ENCODE measurements at places on chromosomes 16 and 17.
A peak's percentile ranks its signal among the peaks of the same experiment; 100 is the strongest.

- no peak for DNase-seq
Observed at GRCh38 chr17:76585033-76585648, 519 bp downstream of the ST6GALNAC2 start.

DNA sequence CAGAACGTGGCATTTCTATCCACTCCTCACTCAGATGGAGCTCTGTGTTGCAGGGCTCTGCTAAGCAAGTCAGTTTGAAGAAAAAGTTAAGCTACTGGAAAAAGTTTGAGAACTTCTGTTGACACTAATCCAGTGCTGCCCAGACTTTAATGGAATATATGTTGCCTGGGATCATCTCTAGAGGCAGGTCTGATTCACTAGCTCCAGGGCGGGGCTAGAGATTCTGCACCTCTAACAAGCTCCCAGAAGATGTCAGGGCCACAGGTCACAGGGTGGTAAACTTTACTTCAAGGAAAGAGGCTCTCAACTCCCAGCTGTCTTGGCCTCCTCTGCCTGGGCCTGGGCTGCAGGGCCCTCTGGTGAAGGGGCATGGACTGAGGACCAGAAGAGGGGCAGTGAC lies 6.8 kb downstream of the TTYH2 start:
- DNase-seq, result no peak

DNA sequence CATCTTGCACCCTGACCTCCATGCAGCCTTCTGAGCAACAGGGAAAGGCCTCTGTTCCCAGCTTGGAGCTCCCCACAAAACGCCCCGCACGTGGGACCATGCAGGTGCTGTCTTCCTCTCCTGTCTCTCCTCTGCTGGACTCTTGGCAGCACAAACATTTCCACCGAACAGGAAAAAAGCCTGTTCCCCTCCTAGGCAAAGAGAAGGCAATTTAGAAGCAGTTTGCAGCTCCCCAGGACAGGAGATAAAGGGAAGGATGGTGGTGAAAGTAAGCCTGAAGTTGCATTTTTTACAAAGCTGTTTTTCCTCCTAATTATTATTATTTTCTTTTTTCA lies 7.7 kb upstream of the CIBAR2 start:
- no peak for DNase-seq

DNA sequence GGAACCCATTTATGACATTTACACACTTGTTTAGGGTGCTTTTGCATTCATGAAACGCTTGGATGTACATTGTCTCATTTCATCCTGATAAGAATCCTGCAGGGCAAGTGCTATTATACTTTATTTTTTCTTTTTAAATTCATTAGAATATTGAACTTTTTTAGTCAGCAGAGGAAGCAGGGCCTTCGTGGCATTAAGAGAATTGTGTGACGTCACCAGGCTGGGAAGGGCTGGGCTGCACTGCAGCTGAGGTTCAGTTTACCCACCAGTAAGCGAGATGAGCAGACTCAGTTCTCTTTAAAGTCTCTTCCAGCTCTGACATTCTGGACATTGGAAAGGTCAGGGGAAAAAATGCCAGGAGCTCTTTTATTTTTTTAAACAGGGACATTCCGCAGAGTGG lies 159.0 kb downstream of the MRM1 start:
- no peak for DNase-seq

DNA sequence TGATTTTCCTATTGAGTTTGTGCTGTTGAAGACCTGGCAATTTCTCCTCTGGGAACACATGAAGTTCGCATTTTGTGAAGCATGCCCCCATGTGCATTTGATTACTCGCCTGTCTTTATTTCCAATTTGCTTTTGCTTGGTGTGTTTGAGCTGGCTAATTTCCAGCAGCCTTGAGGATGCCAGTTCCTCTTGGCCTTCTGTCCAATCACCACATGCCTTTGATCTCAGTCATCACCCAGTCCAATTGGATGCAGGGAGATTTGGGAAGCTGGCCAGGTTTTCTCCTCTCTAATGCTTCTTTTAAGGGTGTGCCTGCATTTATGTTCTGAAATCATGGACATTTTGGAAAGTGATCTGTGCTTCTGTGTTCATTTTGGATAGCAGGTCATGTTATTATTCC lies 3.8 kb upstream of the TMEM100 start:
- DNase-seq, result peak; percentile 74

GRCh38 chr16:1337486-1337885 lies 4.0 kb downstream of the BAIAP3 start:
- DNase-seq, result no peak

GRCh38 chr16:3467921-3468320 lies 24.4 kb downstream of the NAA60 start:
- DNase-seq, result no peak

DNA sequence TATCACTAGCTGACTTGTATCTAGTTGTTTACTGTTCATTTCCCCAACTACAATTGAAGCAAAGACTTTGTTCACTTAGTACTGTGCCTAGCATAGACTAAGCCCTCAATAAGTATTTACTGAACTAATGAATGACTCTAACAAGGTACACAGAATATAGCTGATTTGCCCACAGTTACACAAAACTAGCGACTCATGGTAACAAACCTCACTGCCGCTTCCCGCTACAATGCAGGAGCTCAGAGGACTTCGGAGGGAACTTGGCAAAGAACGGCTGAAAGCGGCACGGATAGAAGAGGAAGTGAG lies 524 bp downstream of the EFTUD2 start:
- peak; percentile 46 for DNase-seq

- no peak for DNase-seq
Observed at GRCh38 chr16:23960081-23960885, 124.5 kb downstream of the PRKCB start.

GRCh38 chr16:10737068-10737625 lies 6.5 kb upstream of the NUBP1 start:
- DNase-seq, result peak; percentile 74

- DNase-seq, result no peak
Observed at GRCh38 chr16:22933173-22933572, 119.2 kb downstream of the HS3ST2 start.

DNA sequence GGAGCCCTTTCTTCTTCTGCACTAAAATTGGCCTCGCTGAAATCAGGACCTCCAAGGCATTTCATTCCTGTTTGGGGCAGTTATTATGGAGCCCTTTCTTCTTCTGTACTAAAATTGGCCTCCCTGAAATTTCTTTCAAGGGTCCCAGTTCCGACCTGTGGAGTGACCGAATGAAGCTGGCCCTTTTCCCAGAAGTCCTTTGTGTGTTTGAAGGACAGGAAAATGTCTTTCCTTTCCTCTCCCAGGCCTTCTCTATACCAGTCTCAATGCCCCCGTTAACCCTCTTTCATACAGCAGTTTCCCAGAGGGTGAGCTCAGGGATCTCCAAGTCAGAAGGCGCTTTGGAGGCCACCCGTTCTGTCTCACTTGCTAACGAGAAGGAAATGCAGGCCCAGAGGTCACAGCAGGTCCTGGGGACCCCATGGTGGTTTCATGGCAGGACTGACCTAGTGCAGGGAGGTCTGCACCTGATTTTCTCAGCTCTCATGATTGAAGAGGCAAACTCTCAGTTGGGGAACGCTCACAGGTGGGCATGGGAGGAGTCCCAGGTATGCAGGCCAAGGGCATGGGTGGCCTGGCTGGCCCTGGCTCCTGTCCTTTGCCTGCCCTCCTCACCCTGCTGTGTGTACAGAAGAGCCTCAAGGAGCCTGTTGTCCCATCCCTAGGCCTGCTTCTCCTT lies 37.1 kb upstream of the DOC2B start:
- DNase-seq, result no peak

- no peak for DNase-seq
Observed at GRCh38 chr16:53378138-53378537, 56.1 kb upstream of the RBL2 start.

DNA sequence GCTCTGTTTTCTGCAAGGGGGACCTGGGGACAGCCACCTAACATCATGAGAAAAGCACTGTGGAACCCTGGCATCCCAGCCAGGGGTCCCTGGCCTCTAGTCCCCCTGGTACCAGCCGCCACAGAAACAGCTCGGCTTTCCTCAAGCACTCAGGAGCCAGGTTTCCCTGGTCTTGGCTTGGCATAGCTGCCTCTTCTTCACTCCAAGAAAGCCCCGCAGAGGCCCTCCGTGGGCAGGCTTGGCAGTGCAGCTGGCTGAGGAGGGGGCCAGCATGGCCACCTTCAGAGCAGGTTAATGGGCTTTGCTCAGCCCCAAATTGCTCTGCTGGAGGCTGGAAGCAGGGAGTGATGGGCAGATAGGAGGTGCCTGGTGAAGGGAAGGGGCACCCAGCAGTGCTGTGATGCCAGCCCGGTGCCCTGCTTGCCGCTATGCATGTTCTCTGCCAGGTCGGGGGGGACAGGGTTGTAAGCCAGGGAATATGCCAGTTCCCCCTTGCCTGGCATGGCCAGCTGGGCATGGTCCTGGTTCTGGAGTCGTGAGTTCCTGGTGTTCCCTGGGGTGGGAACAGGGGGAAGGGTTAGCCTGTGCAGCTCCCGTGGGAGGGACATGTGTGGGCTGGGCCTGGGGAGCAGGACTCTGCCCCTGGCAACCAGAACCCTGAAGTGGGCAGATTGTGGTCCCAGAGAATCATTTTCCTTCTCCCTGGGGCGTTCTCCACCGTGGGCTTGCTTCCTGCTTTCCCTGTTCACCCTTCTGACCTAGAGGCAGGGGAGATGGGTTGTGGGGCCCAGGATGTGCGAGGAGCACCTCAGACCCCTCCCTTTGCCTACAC lies 3.2 kb downstream of the ANKRD13B start:
- no peak for DNase-seq

DNA sequence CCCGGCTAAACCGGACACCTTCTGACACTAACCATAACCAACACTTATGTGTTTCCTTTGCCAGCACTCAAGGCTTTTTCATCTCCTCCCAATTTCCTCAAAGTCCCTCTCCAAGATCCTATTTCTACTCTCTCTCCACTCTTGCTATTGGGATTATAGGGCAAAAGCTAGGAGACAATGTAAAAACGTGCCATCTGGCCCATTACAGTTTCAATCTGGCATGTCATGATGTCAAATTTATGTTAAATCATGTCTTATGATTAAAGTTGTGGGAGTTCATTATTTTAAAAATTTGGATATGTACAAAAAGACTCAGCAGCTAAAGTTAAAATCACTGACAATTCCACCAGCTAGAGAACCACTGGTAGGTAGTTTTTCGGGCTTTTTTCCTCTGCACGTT lies 77.3 kb downstream of the ZFHX3 start:
- no peak for DNase-seq

GRCh38 chr17:37016780-37017179 lies 68.0 kb downstream of the AATF start:
- no peak for DNase-seq

DNA sequence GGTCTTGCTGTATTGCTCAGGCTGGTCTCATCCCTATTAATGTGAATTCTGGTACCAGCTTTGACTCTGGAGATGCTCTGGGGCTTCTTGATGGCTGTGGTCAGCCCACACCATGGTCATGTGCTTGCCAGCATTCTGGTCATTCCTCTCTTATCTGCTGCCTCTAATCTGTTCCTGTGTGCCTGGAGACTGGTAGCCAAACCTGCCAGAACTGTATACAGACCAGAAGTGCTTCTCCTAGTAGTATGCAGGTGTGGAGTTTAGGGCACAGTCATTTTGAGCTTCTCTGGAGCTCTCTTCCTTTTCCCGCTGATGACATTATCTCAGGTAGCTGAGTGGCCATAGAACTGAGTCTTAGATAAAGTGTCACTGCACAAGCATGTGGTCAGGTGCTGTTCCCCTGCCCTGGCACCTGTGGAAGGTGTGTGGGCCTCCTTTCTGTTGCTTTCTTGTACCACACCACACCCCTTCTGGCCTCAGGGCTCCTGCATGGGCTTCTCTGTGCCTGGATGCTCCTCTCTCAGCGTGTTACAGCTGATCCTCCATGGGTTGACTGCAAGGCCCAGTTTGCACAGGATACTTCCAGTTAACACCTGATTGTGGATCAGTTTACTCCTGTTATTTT lies 162.7 kb downstream of the SPECC1 start:
- DNase-seq, result no peak

DNA sequence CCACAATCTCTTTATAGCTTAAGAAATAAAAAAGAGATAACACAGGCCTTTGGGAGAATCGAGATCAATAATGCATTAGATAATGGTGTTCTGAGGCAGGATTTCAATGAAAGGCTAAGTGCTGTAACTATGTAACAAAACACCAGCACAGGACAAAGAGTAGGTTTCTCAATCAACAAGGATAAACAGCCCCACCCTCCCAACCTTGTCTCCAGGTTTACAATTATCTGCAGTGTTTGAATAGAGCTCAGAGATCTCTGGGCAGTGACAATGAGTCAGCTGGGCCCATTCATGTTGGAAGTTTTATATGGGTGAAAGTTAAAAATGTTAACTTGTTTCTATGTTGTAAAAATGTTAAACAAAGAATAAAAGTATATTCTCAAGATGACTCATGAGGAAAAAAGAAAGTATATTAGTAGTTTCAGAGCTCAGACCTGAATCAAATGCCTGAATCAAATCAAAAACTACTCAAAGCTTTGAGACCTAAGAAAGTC lies 17.0 kb upstream of the KRT20 start:
- DNase-seq, result peak; percentile 64

- no peak for DNase-seq
Observed at GRCh38 chr17:40338058-40338457, 26.5 kb downstream of the GJD3 start.

- DNase-seq, result no peak
Observed at GRCh38 chr17:4704991-4705390, 1.1 kb upstream of the PELP1 start.

GRCh38 chr17:68135141-68135887 lies 99.8 kb downstream of the KPNA2 start:
- DNase-seq, result no peak

DNA sequence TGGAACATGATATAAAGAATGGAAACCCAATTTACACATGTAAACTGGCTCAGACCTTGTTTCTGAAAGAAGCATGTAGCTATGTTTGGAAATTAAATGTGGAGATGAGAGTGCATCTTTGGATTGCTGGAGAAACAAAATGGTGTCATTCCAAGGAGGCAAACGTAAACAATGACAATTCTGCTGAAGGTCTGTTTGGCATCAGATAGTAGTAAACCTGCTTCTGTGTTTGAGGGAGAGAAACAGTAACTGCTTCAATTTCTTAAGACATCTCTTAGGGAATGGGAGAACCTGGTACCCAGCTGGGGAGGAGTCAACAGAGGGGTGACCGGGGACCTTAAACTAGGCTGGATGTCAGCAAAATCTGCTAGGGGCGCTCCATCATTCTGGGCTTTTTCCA lies 23.5 kb downstream of the GPRC5B start:
- DNase-seq, result no peak

- no peak for DNase-seq
Observed at GRCh38 chr17:82815790-82816305, 24.0 kb downstream of the ZNF750 start.

Measured in NCI-H510A treated with DMSO at 0.1 percent for 48 hours (cell line).